SJSA1 (cell line): ENCODE measurements at places on chromosomes 2 and 18.
A peak's percentile ranks its signal among the peaks of the same experiment; 100 is the strongest.

- DNase-seq = no peak
Measured at GRCh38 chr2:38037757-38038621, 38.0 kb downstream of the CYP1B1 start.

- DNase-seq = peak; percentile 25
Measured at GRCh38 chr18:49788327-49788898, 24.9 kb downstream of the ACAA2 start.

GRCh38 chr18:9404565-9405060, 70.0 kb downstream of the TWSG1 start:
- DNase-seq = no peak

GRCh38 chr2:168978461-168978861, 52.7 kb downstream of the ABCB11 start:
- no peak for DNase-seq

DNA sequence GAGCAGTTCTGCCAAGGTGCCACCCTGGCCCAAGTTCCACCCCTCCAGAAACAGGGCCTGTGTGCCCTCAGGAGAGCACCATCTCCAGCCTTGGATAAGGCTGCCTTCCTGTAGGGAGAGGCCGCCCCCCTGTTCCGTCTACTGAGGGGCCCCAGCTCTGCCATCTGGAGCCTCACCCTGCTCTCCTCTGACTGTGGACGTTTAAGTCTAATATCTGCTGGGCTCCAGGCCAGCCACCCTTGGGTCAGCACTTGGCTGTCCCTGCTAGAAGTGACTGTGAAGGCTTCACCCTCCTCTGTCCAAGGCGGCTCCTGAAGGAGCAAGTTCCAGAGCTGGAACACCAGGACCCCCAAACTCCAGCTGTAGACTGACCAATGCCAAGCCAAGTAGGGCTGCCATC, 26.3 kb downstream of the RHOB start:
- DNase-seq = no peak

- DNase-seq = no peak
Measured at GRCh38 chr2:68722712-68723111, 11.9 kb upstream of the ARHGAP25 start.

DNA sequence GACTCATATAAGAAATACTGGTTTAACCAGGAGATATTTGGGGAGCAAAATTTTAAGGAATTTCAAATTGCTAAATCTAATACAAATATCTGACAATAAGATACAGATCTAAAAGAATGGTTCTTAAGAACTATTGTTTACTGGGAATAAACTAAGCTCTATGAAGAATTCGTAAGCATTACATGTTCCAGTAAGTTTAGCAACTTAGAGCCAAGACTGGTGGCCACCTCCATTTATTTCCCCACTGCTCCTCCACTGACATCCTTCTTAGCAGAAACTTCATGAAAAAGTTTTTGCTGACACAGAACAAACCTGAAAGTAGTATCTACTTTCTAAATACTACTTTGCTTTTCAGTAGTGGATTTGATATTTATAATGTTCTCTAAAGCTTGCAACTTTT, 83.0 kb downstream of the ACSL3 start:
- DNase-seq = no peak

- DNase-seq = no peak
Measured at GRCh38 chr18:1392865-1393734, 488.4 kb downstream of the ADCYAP1 start.
